ENCODE measurements at places on chromosomes 1 and 21. TPM values are rescaled to one million over a fixed set of nuclear protein-coding genes. Genes with fewer than 3 reads are reported as not detected.

DNA sequence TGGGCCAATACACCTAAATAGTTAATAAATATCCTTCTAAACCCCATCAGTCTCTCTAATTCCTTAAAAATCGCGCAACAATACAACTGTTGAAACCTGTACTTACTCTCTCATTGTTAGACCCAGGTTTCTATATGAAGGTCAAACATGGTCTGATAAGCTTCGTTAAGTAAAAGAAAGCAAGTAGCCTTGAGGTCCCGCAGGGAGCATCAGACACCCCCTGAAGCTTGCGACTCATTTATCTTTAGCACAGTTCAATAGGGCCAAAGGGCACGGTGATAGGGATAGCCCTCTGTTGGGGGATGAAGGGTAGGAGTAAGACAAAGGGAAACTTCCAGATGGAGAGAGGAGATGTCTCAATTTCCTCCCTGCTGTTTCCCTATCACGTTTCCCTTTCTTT, 27.3 kb upstream of the THEM4 start:
- H3K27ac ChIP-seq: no peak overlapping the region
- DNase-seq: no peak
- H3K27me3 ChIP-seq: peaks cover 12% of the 10 kb centered on the region
- no peaks in the 10 kb centered on the region for H3K36me3 ChIP-seq
- H3K4me1 ChIP-seq: peaks cover 2% of the 10 kb centered on the region

The RUNX1 gene
- 10.6 TPM for total RNA-seq

The CYB561D1 gene
- 19.8 TPM for total RNA-seq

- H3K27me3 ChIP-seq: peaks cover 45% of the 10 kb centered on the region
- DNase-seq: no peak
- no peaks in the 10 kb centered on the region for H3K36me3 ChIP-seq
- no peak overlapping the region for H3K27ac ChIP-seq
- peaks cover 5% of the 10 kb centered on the region for H3K4me1 ChIP-seq
Measured at GRCh38 chr1:162094271-162094670, 24.8 kb downstream of the NOS1AP start.

The FMO4 gene
- 1.5 TPM for total RNA-seq

DNA sequence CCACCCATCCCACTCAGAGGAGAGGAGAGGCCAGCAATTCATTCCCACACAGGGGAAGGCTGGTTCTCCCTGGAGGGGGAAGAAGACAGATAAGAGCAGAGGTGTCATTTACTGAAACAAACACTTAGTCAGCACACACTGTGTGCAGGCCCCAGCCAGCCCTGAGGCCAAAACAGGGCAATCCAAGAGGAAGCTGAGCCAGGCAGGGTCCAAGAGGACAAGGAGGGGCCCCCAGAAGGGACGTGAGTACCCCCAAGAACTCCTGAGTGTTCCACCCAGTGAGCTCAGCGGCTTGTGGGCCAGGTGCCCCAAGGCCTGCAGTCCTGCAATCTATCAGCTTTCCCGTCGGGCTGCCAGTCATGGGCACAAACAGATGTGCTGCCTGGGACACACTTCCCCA, 15.8 kb downstream of the ADGRB2 start:
- no peaks in the 10 kb centered on the region for H3K27me3 ChIP-seq
- peaks cover 59% of the 10 kb centered on the region for H3K4me1 ChIP-seq
- DNase-seq: no peak
- no peak overlapping the region for H3K4me3 ChIP-seq
- no peak overlapping the region for H3K27ac ChIP-seq

DNA sequence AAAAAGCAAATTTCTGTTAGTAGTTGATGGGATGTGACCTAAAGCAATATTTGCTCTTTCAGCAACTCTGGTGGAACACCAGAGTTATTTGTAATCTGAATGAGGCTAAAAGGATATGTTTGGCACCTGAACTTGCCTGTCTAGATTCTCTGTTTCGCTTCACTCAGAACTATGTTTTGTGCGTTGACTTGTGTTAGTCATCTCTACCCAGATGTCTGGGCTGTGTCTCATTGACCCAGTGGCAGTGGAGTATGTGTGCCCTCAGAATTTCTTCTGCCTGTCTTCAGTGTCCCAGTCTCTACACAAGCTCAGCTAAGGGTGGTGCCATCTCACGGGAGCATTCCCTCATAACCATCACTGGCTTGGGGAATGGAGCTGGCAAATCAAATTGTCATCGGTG, 13.9 kb downstream of the KCNK1 start:
- no peaks in the 10 kb centered on the region for H3K27me3 ChIP-seq
- H3K36me3 ChIP-seq: no peaks in the 10 kb centered on the region
- no peak for DNase-seq
- H3K4me1 ChIP-seq: no peaks in the 10 kb centered on the region
- no peak overlapping the region for H3K4me3 ChIP-seq

DNA sequence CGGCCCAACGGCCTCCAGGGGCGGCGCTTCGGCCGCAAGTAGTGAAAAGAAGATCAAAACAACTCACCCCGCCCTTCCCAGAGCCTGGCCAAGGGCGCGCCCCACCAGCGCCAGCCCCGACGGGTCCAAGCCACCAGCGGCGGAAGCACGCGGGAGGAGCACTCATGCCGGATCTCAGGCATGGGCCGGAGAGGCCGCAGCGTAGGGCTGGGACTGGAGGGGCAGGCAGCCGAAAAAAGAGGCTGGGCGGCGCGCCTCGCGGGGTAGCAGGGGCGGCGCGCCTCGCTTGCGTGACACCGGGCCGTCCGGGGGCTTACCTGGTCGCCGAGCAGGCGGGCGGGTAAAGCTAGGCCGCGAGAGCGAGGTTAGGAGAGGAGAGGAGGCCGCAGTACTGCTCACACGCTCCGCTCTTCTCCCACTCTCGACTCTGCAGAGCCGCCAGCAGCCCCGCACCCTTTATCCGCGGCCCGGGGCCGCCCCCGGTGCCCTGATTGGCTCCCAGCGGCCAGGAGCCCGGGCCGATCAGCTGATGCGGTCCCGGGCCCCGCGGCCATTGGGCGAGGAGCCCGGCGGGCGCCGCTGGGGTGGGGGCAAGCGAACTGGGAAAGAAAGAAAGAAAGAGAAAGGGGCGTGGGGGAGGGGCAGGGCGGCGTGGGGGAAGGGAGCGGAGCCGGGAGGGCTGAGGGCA, at the start of gene GLUL:
Gene GLUL (minus strand): TSS at position 429 of the 688 bp plus-strand sequence. CDS start 3,053 bp downstream, outside the sequence.
- peak; percentile 79 for DNase-seq
- peaks cover 36% of the 10 kb centered on the region for H3K36me3 ChIP-seq
- peak within 1 kb of the TSS; percentile 91 for H3K27ac ChIP-seq
- H3K4me3 ChIP-seq: peak within 1 kb of the TSS; percentile 98
- peaks cover 27% of the 10 kb centered on the region for H3K27me3 ChIP-seq

The YRDC gene
- total RNA-seq: 17.3 TPM

The SUSD4 gene
- total RNA-seq: 0.23 TPM

- H3K4me3 ChIP-seq: no peak overlapping the region
- H3K27ac ChIP-seq: no peak overlapping the region
- no peaks in the 10 kb centered on the region for H3K36me3 ChIP-seq
Measured at GRCh38 chr1:76336931-76337371, 262.4 kb downstream of the ST6GALNAC3 start.

The FNDC10 gene
- 9.3 TPM for total RNA-seq

- no peaks in the 10 kb centered on the region for H3K27me3 ChIP-seq
- H3K4me3 ChIP-seq: no peak overlapping the region
- H3K36me3 ChIP-seq: peaks cover 49% of the 10 kb centered on the region
Measured at GRCh38 chr21:14591377-14591776, 45.3 kb upstream of the SAMSN1 start.

The ELAVL4 gene
- not detected for total RNA-seq

The SPRR2E gene
- total RNA-seq: not detected

GRCh38 chr1:118151312-118151937, 33.6 kb downstream of the SPAG17 start:
- H3K27ac ChIP-seq: no peak overlapping the region
- DNase-seq: peak; percentile 59
- H3K36me3 ChIP-seq: no peaks in the 10 kb centered on the region
- H3K4me3 ChIP-seq: no peak overlapping the region

DNA sequence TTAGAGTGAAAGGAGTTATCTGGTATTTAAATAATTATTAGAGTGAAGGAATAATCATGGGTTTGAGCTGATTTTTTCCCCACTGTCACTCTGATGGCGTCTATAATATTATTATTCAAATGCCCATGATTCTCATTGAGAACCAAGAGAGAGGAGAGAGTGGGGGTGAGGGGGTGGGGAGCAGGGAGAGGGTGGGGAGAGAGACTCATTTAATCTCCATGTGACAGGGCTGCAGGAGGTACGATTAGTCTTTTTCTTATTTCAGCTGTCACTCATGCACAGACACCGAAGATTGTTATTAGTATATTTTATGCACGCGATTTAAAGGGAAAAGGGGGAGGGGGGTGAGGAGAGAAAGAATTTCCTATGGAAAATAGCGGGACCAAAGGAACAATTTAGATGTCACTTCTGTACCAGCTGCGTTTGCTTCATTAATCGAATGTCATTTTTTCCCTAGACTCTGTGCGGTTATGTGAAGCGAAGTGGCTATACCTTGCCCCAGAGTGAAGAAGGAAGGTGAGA, 19.9 kb downstream of the PLXNA2 start:
- no peak overlapping the region for H3K27ac ChIP-seq
- H3K4me3 ChIP-seq: no peak overlapping the region
- peaks cover 20% of the 10 kb centered on the region for H3K27me3 ChIP-seq
- no peaks in the 10 kb centered on the region for H3K4me1 ChIP-seq
- DNase-seq: no peak

All from activated CD8-positive, alpha-beta T cell treated with anti-CD3 and anti-CD28 coated beads, Interleukin-2, amount 10 ng/mL, durations not matched to agents 7 days and 5 days (primary cell).